ENCODE measurements at places on chromosomes 1 and 21.

DNA sequence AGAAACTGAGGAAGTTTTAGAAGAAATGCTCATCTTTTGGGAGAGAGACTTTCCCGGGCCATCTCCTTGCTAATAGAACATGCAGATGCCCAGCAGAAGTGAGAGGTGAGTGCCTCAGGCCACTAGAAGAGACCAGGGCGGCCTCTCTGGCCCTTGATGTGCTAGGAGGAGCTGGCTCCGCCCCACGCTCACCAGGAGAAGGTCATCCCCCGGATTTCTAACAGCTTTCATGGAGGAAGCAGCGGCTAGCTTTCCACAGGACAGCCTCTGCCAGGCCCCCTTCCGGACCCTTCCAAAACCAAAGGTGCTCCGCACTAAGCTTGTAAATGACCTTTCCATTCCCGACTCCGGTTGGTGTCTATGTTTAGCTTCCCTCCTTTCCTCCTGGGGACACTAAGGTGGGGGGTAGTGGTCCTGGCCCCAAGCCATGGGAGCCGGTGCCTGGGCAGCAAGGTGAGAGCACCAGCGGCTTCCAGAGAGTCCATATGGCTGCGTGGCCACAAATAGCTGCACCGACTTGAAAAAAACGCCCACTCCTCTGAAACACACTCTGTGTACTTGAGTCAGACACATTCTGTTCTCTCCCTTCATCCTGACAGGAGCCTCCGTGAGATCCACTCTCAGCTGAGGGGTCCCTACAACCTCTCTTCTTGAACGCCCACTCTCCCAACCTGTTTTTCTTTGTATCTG, 249.9 kb downstream of the TNR start:
- no peak for DNase-seq

DNA sequence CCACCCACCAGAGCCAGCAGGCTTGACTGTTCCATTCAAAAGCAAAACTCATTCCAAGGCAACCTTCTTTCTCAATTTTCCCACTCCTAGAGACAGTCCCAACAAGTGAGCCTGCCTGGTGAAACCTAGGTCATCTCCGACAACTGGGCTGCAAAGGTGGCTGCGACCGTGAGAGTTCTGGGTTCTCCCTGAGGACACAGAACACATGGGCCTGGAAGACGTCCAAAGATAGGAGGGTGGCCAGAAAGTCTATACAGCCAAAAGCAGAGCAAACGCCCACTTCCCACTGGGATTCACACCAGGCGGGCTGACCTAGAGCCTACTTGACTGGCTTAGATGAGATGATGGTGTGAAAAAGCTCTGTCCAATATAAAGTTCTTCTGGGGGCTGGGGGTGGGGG, 90.2 kb upstream of the GRIK3 start:
- no peak for DNase-seq

DNA sequence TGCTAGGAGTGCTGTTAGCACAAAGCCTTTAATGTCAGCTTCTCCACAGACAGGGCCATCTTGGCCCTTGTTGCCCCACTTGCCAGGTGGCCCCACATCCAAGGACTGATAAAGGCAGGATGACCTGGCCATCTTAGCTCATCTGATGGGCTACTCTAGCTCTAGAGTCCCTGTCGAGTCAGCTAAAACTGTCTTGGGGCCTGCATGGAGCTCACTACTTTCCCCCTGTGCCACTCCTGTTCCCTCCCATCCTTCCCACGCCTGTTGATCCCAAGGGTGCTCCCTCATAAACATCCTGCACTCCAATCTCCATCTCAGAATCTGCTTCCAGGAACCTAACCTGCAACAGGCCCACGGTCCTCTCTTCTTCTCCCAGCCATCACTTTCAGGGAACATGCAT, 652 bp upstream of the GPX7 start:
- no peak for DNase-seq

DNA sequence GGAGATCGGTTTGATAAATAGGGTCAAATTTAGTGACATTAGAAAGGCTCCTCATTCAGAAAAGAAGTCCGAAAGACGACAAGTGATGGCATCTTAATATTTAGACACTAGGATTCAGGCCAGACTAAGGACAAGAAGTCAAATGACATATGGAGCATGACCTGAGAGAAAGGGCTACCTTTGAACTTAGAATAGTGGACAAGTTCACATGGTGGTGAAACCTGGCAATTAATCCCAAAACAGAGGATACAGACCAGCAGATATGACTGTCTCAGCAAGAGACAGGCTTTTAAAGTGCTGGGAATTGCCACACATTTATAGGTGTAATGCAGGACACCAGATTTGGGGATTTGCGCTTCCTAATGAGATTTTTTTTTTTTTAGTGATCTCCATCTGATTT, 145.2 kb downstream of the ZP4 start:
- no peak for DNase-seq

GRCh38 chr1:202643397-202644218, 66.6 kb downstream of the SYT2 start:
- DNase-seq, result no peak

DNA sequence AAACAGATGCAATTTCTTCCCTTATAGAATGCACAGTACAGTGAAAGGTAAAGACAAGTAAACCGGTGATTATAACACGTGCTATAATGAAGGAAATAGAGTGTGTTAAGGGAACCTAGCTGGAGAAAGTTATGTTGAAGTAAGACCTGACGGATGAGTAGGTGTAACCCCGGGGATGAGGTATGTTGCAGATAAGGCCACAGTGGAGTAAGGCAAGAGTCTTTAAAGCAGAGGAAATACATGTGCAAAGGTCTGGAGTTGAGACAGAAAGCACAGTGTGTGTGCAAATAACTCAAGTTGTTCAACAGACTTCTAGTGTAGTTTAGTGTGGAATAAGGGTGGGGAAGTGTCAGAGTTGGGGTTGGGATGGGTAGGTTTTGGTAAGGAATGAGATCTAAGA, 2.9 kb downstream of the DBT start:
- no peak for DNase-seq

DNA sequence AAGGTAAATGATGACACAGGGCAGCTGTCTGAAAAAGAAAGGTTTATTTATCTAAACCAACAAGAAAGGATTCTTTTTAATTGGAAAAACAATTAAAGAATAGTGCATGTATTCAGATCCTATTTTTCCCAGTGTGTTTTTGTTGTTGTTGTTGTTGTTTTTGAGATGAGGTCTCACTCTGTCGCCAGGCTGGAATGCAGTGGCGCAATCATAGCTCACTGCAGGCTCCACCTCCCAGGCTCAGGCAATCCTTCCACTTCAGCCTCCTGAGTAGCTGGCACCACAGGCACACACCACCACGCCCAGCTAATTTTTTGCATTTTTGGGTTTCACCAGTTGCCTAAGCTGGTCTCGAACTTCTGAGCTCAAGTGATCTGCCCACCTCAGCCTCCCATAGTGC, 22.1 kb downstream of the NEK2 start:
- no peak for DNase-seq

DNA sequence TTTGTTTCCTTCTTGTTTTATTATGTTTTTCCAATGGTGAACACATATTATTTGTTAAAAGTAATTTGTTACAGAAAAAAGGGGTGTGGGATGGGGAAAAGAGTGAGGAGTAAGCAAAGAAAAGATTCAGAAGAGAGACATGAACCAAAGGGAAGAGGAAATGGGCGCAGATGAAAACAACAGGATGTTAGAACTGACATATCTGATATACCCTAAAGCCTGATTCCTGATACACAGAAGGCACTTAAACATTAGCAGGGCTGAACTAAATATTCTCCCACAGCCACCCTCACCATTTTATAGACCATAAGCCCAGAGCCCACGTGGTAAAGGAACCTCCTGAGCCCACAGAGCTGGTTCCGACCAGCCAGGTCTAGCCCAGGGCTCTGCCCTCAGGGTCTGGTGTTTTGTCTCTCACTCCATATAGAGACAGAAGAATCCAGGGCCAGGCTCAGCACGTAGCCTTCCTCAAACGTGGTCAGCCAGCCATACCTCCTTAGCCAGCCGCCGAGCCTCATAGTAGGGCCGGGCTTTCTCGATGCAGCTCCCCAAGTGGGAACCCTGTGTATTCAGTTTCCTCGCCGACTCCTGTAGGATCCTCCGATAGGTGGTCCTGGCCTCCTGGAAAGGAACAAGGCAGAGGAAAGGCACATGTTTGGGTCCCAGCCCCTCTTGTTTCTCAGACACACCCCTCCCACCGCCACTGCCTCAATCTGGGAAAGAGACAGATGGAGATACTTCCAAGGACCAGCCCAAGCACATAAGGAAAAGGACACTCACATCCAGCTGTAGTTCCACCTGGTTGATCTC, 9.5 kb downstream of the SH3BP5L start:
- no peak for DNase-seq

GRCh38 chr1:190679044-190679443, 201.4 kb upstream of the BRINP3 start:
- DNase-seq, result no peak

DNA sequence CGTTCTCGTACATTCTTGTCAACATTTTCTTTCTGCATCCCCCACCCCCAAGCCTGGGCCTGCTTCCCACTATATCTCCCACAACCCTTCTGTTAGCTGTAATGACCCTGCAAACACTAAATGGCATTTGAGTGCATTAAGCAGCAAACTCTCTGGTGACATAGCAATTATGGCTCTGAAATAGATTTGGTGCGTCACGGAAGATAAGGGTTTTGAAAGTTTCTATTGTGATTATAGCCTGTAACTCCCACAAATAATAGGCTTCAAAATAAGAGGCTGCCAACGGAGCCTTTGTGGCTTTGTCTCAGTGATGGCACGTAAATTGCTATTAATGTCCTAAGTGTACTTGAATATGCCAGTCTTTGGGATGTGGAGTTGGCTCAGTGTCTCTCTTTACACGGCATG, 277.6 kb downstream of the PBX1 start:
- no peak for DNase-seq

DNA sequence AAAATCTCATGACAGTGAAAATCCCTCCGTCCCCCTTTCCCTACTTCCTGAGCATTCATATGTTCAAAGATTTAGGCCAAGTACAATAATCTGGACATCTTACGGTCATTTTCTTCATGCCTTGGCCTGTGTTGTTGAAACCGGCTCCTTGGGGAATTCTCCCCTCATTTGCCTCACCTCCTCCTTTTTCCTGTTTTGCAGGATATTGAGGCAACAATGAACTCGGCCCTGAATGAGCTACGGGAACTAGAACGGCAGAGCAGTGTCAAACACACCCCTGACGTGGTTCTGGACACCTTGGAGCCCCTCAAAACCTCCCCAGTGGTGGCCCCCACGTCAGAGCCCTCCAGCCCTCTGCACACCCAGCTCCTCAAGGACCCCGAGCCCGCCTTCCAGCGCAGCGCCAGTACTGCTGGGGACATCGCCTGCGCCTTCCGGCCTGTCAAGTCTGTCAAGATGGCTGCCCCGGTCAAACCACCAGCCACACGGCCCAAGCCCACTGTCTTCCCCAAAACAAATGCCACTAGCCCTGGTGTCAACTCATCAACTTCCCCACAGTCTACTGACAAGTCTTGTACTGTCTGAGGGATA, 9.3 kb upstream of the IKBKE start:
- DNase-seq, result no peak

DNA sequence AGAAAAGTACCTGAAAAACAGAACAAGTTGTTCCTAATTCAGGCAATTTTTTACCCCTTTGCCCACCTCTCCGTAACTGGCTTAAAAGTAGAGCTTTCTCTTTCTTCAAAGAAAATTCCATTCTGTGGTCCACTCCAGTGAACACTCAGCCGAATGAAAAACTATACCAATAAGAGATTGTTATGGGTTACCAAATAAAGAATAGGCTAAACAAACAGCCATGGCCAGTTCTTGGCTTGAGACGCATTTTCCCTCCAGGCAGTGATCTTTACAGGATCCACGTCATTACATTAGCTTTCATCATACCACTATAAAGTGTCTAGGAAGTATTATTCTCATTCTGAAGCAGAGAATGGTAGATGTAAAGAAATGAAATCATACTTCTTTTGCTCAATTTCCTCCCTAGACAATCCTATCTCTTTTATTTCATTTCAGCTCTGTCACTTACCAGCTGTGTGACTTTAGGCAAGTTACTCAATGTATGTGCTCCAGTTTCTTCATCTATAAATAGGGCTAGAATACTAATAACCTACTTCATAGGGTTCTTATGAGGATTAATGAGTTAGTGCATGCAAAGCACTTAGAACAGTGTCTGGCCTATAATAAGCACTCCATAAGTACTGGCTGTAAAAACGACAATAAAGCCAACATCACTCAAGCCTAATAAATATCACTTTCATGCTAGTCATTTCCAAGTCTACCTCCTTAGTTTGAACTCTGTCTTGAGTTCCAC, 26.5 kb upstream of the TRIM45 start:
- no peak for DNase-seq

- no peak for DNase-seq
Measured at GRCh38 chr1:153094426-153094825, at the start of gene SPRR2E. Gene SPRR2E (minus strand): TSS chr1:153094526. CDS start chr1:153093751, 775 bp downstream.

- DNase-seq, result no peak
Measured at GRCh38 chr1:172547071-172547470, 14.1 kb downstream of the SUCO start.

- DNase-seq, result no peak
Measured at GRCh38 chr1:91661121-91661520, 160.5 kb downstream of the CDC7 start.

GRCh38 chr1:6385488-6386191, 7.9 kb downstream of the ACOT7 start:
- no peak for DNase-seq

GRCh38 chr1:216212826-216213225, 210.4 kb downstream of the USH2A start:
- no peak for DNase-seq

- DNase-seq, result no peak
Measured at GRCh38 chr1:82932207-82932606, 1066.7 kb downstream of the TTLL7 start.

- DNase-seq, result no peak
Measured at GRCh38 chr1:64090436-64090835, 113.0 kb upstream of the UBE2U start.

GRCh38 chr1:104780470-104781078, 1030.9 kb downstream of the AMY1C start:
- DNase-seq, result no peak

GRCh38 chr1:110620250-110620615, 14.1 kb upstream of the KCNA2 start:
- no peak for DNase-seq

GRCh38 chr1:162873671-162874666, 13.0 kb upstream of the CCDC190 start:
- DNase-seq, result no peak

- DNase-seq, result no peak
Measured at GRCh38 chr1:156488566-156489165, 11.9 kb downstream of the MEF2D start.

DNA sequence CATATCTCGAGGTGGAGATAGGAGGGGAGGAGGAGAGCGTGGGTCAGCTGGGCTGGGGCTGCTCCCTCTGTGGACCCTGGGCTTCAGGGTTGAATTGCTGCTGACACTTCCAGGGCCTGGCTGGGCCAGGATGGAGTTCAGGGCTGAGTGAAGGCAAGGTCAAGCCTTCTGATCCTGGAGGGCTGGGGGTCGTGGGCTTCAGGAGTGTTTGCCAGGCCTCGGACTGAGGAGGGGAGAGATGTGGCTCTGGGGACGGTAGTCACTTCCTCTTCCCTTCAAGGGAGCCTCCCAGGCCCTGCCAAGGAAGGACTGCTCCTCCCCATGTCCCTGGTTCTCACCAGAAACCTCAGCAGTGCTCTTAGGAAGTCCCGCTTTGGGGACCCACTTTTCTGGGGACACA, 12.1 kb upstream of the FAM131C start:
- DNase-seq, result no peak
